Erythroblast (primary cell): ENCODE measurements at places on chromosomes 2 and 18.

DNA sequence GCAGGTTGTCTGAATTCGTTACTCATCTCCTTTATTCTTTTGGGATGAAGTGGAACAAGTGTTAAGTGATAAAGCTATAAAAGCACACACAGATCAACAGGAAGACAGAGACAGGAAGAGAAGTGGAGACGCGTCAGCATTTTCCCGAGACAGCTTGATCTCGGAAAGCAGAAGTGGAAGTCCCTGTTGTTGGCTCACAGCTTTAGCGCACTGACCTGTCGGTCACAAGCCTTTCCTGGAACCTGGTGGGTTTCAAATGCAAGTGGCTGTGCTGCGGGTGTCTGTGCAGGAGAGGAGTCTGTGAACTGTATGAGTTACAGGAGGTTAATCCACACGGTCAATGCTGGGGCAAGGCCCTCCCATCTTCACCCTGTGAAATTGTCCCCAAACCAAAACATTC, 116.6 kb upstream of the PELI1 start:
- no peak for DNase-seq

DNA sequence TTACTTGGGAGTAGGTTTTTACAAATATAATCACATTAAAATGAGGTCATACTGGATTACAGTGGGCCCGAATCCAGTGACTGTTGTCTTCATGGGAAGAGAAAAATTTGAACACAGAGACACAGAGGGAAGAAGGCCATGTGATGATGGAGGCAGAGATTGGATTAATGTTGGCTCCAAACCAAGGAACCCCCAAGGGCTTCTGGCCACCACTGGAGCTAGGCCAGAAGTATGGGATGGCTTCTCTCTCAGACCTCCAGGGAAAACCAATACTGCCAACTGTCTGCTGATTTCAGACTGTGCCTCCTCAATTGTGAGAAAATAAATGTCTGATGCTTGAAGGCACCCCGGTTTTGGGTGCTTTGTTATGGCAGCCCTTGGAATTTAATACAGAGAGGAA, 76.0 kb downstream of the ALPK2 start:
- DNase-seq: no peak

DNA sequence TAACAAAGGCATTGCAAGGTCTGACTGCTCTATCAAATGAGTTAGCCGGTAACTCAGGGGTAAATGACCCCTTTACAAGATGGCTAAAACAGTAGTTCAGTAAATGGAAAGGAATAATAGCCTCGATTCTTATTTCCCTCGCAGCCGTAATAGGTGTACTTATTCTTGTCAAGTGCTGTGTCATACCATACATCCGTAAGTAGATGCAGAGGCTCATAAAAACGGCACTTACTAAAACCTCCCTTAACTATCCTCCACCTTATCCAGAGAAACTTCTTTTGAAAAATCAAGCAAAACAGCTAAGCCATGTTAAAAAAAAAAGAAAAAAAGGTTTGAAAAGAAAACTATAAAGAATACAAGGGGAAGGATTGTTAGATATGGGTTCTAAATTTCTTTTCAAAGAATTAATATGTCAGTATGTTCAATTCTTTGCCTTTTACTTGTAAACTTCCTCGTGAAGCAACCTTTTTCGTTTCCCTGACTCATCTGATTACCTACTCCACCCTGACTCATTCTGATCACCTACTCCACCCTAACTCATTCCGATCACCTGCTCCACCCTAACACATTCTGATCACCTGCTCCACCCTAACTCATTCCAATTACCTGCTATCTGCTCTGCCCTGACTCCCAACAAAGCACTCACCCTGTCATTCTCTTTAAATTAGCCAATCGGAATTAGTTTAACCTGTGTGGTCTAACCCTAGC, 127.5 kb downstream of the SPAG16 start:
- no peak for DNase-seq

GRCh38 chr2:168233726-168234406, 13.5 kb downstream of the STK39 start:
- DNase-seq: no peak

DNA sequence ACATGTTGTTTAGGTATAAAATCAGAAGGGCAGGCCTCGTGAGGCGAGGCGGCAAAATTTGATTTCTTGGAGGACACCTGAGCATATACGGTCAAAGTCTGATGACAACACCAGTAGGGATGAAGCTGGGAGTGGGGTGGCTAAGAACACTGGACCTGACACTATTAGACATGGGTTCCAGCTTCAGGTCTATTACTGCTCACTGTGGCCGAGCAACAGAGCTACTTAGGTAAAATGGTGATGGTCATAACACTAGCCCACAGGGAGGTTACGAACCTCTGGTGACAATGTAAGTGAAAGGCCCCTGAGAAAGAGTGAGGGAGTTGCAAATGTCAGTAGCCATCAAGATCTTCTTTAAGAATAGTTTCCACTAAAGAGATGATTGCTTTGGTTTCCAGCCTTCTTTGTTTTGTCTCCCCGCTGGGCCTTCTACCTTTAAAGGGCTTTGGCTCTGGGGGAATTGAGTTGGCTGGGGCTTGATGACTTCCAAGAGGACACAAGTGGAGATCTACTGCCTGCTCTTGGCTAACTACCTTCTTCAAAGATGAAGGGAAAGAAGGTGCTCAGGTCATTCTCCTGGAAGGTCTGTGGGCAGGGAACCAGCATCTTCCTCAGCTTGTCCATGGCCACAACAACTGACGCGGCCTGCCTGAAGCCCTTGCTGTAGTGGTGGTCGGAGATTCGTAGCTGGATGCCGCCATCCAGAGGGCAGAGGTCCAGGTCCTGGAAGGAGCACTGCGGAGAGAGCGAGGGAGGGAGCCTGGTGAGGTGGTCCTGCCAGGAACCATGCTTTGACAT, 3.5 kb downstream of the IL1B start:
- no peak for DNase-seq

DNA sequence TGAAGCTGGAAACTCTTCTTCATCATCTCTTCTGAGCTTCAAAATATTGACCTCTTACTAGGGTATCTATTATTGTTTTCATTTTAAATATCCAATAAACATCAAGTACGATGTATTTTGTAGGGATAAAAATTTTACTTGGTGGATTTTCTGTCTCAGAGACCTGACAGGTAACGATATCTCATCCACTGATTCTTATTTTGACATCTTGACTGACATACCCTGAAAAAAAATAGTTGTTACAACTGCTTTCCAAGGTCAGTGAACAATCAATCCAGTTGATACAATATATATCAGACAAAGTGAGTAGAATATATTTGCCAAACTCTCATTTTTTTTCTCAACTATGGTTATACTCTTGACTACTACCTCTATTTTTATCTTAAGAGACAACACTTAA, 963.7 kb upstream of the CDH2 start:
- DNase-seq: no peak

DNA sequence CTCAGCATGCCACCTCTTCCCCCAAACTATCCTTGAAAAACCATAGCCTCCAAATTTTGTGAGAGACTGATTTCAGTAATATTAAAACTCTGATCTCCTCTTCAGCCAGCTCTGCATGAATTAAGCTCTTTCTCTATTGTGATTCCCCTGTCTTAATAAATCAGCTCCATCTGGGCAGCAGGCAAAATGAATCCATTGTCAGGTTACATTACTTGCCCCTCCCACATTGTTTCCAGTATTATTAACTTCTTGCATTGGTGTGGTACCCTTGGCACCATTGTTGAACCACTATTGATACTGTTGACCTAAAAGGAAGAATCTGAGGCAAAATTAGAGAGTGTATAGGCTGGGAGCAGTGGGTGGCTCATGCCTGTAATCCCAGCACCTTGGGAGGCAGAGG, 512.2 kb upstream of the VRK2 start:
- no peak for DNase-seq

- DNase-seq: no peak
These were observed 406.2 kb upstream of the CWC22 start for GRCh38 chr2:180413336-180413735.

DNA sequence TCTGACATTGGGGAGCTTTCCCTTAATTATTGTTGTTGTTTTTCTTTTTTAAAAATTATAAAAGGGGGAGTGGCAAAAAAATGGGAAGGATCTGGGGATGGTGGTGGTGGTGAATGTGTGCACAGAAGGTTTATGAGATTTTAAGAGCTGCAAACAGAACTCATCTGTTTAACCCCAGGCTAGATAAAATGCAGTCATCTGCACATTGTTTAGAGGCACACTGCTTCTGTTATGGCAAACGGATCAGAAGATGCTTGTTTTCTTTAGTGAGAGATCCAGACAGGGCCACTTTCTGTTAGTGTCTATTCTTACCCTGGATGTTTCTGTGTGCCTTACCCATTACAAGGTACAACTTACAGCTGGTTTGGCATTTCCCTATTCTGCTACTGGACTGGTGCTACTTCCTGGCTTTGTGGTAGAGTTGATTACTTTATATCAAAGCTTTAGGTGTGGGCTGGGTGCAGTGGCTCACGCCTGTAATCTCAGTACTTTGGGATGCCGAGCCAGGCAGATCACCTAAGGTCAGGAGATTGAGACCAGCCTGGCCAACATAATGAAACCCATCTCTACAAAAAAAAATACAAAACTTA, 68.2 kb upstream of the NRP2 start:
- DNase-seq: no peak

- DNase-seq: peak; percentile 12
These were observed 38.4 kb downstream of the EPAS1 start for GRCh38 chr2:46335391-46336282.

- no peak for DNase-seq
These were observed 90.7 kb upstream of the KLHL29 start for GRCh38 chr2:23294238-23294637.

- no peak for DNase-seq
These were observed 28.4 kb downstream of the ARL4C start for GRCh38 chr2:234468503-234468902.

DNA sequence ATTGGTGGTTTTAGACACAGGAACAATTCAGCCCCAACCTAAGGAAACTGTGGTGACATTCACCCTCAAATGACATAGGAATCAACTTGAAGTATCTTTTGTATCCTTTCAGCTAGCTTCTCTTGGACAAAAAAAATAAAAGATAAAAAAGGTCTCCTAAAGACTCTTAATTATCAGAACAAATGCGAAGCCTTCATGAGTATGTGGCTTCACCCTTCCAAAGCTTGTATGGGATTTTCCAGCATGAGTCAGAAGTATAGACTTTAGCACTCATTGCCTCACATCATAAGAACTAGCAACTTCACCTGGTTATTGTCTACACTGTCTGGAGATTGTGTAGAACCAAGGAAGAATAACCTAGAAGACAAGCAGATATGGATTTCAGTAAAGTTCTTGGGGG, 135.4 kb downstream of the LAMA3 start:
- DNase-seq: no peak

GRCh38 chr2:85242321-85242720, 85.5 kb downstream of the TGOLN2 start:
- no peak for DNase-seq
